ENCODE measurements at places on chromosomes 5 and 9.

GRCh38 chr5:167309941-167310517 lies 981.4 kb upstream of the WWC1 start:
- no peaks in the 10 kb centered on the region for H3K36me3 ChIP-seq
- H3K4me3 ChIP-seq: no peak overlapping the region
- no peaks in the 10 kb centered on the region for H3K4me1 ChIP-seq

DNA sequence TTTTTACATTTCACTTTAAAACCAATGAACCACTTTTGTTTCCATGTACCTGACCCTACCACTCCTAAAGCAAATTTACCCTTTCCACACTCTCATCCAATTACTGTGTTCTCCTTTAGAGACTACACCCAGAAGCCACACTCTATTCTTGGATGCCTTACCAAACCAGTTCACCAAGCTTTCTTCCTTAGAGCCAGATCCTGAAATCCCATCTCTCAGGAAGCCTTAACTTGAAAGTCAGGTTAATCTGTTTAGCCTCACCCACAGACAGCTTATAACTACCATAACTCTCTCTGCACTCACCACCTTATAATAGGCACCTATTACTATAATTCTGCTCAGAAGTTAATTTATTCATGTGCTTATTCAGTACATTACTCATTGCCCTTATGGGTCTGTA lies 4.3 kb downstream of the CSNK1A1 start:
- no peaks in the 10 kb centered on the region for H3K27me3 ChIP-seq
- peak overlapping the region; percentile 37 for H3K4me3 ChIP-seq
- H3K27ac ChIP-seq: peak overlapping the region; percentile 99
- peaks cover 15% of the 10 kb centered on the region for H3K4me1 ChIP-seq
- no peak for DNase-seq

GRCh38 chr5:173789031-173789920 lies 98.9 kb upstream of the CPEB4 start:
- H3K4me3 ChIP-seq: no peak overlapping the region
- H3K27ac ChIP-seq: no peak overlapping the region
- no peak for DNase-seq
- no peaks in the 10 kb centered on the region for H3K4me1 ChIP-seq
- no peaks in the 10 kb centered on the region for H3K27me3 ChIP-seq

DNA sequence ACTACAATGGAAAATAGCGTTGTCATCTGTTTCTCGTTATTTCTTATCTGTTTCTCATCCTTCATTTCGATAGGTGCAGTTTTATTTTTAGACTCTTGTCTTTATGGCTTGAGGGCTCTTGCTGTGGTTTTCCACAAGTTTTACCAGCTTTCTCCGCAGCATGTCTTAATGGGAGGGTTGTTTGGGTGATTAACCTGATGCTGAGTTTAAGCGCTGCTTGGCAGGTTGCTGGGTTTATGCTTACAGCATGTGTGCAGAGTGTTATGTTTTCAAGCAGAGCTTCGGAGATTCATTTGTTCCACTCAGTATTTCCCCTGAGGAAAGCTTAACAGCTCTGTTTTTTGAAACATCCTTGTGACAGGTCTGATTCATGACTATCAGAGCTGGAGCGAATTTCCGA lies 154.0 kb downstream of the SLC12A2 start:
- no peak overlapping the region for H3K4me3 ChIP-seq
- DNase-seq: no peak
- no peaks in the 10 kb centered on the region for H3K4me1 ChIP-seq
- no peaks in the 10 kb centered on the region for H3K36me3 ChIP-seq

GRCh38 chr5:96582343-96582742 lies 79.8 kb upstream of the CAST start:
- no peaks in the 10 kb centered on the region for H3K27me3 ChIP-seq
- DNase-seq: no peak
- no peak overlapping the region for H3K4me3 ChIP-seq
- no peaks in the 10 kb centered on the region for H3K36me3 ChIP-seq
- H3K27ac ChIP-seq: no peak overlapping the region

- DNase-seq: no peak
- H3K4me1 ChIP-seq: no peaks in the 10 kb centered on the region
- no peaks in the 10 kb centered on the region for H3K36me3 ChIP-seq
- no peak overlapping the region for H3K4me3 ChIP-seq
- no peaks in the 10 kb centered on the region for H3K27me3 ChIP-seq
Measured at GRCh38 chr9:116935149-116935897, 248.2 kb downstream of the TRIM32 start.

GRCh38 chr9:34929506-34930102 lies 28.5 kb upstream of the PHF24 start:
- no peaks in the 10 kb centered on the region for H3K4me1 ChIP-seq
- H3K36me3 ChIP-seq: no peaks in the 10 kb centered on the region
- no peak overlapping the region for H3K4me3 ChIP-seq
- H3K27ac ChIP-seq: no peak overlapping the region
- no peak for DNase-seq

GRCh38 chr9:7970681-7971330 lies 171.2 kb upstream of the DMAC1 start:
- no peaks in the 10 kb centered on the region for H3K36me3 ChIP-seq
- H3K27me3 ChIP-seq: no peaks in the 10 kb centered on the region
- H3K4me1 ChIP-seq: no peaks in the 10 kb centered on the region
- DNase-seq: no peak
- no peak overlapping the region for H3K4me3 ChIP-seq
- no peak overlapping the region for H3K27ac ChIP-seq

GRCh38 chr5:32083981-32084430 lies 90.1 kb downstream of the GOLPH3 start:
- DNase-seq: no peak
- no peak overlapping the region for H3K4me3 ChIP-seq
- no peak overlapping the region for H3K27ac ChIP-seq
- H3K4me1 ChIP-seq: no peaks in the 10 kb centered on the region
- no peaks in the 10 kb centered on the region for H3K27me3 ChIP-seq
- H3K36me3 ChIP-seq: no peaks in the 10 kb centered on the region

- H3K27ac ChIP-seq: no peak overlapping the region
- no peaks in the 10 kb centered on the region for H3K27me3 ChIP-seq
- H3K4me3 ChIP-seq: no peak overlapping the region
Measured at GRCh38 chr9:22425551-22425950, 21.1 kb upstream of the DMRTA1 start.
